Mesendoderm (in vitro differentiated cells): ENCODE measurements at places on chromosomes 13 and 19.

GRCh38 chr19:50912727-50913716, 1.8 kb upstream of the KLK4 start:
- no peaks in the 10 kb centered on the region for H3K36me3 ChIP-seq
- no peak overlapping the region for H3K27ac ChIP-seq
- H3K4me3 ChIP-seq: no peak overlapping the region
- peaks cover 17% of the 10 kb centered on the region for H3K27me3 ChIP-seq

DNA sequence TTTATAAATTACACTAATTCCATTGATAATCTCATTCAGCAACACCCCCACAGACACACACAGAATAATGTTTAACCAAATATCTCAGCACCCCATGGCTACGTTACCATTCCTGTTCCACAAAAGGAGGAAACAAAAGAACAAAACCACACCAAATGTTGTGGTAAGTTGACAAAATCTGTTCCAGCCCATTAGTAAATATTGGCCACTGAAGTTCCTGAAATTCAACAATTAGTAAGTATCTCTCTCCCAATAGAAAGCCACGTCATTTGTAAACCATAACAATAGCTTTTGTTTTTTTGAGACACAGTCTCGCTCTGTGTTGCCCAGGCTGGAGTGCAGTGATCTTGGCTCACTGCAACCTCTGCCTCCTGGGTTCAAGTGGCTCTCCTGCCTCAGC, 2.3 kb upstream of the FCAR start:
- H3K4me3 ChIP-seq: no peak overlapping the region
- H3K27ac ChIP-seq: no peak overlapping the region
- no peak for DNase-seq
- no peaks in the 10 kb centered on the region for H3K36me3 ChIP-seq
- no peaks in the 10 kb centered on the region for H3K27me3 ChIP-seq

- no peak overlapping the region for H3K27ac ChIP-seq
- no peak for DNase-seq
- no peak overlapping the region for H3K4me3 ChIP-seq
- H3K36me3 ChIP-seq: no peaks in the 10 kb centered on the region
These were observed 132.7 kb downstream of the UGGT2 start for GRCh38 chr13:95920485-95920884.

DNA sequence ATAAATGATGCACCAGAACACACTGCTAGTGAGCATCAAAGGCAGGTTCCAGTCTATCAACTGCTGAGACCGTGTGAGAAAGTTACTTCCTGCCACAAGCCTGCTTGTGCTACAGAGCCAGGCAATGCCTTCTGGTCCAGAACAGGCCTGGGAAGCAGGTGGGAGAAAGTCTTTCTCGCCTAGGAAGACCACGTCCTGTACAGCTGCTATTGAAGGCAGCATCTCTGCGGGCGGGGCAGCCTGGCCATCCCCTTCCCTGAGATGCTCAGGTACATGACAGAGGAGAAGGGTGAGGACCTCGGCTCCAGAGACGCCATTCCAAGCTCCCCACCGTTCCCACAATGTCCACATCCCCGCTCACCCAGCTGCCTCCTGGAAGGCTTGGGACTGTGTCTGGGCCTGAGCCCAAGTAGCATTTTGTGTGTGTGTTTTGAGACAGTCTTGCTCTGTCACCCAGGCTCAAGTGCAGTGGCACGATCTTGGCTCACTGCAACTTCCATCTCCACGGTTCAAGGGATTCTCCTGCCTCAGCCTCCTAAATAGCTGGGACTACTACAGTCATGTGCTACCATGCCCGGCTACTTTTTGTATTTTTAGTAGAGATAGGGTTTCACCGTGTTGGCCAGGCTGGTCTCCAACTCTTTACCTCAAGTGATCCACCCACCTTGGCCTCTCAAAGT, 3.4 kb downstream of the RFX1 start:
- no peak overlapping the region for H3K27ac ChIP-seq
- no peaks in the 10 kb centered on the region for H3K4me1 ChIP-seq
- H3K27me3 ChIP-seq: no peaks in the 10 kb centered on the region
- no peak overlapping the region for H3K4me3 ChIP-seq
- no peak for DNase-seq
- no peaks in the 10 kb centered on the region for H3K36me3 ChIP-seq

DNA sequence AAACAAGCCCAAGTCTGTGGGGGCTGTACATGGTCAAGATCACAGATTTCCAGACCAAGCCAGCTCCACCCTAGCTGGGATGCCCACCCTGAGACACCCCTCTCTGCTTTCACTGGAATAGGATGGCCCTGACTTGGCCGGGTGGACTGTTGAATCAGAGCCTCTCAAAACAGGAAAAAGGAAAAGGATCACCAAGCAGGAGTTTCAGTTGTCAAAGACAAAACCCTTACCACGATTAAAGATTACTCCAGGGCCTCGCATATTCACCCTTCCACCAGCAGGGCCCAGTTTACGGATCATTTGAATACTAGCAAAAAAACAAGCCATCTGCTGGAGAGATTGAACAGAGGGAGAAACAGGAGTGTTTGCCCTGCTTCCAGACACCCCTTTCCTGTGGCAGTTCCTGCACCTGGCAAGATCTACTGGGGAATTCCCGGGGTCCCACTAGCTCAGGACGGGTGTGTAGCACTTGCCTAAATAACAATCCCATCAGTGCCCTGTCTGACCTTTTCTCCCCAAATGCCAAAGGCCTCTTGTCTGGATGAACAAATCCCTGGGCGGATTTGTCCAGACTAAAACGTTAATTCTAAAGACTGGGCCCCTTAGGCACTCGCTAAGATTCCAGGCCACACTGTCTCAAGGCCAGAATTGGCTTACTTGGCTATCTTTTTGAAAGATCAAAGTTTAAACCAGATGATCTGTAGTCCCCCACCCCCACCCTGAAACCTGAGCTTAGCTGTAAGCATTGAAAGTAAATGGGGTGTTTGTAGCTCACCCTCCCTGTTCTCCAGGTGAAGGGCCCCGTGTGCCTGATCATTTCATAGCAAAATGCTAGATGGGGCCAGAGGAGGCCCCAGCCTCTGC, 38.4 kb downstream of the ACTN4 start:
- H3K27ac ChIP-seq: peak overlapping the region; percentile 64
- peak; percentile 85 for DNase-seq
- peaks cover 33% of the 10 kb centered on the region for H3K4me1 ChIP-seq

DNA sequence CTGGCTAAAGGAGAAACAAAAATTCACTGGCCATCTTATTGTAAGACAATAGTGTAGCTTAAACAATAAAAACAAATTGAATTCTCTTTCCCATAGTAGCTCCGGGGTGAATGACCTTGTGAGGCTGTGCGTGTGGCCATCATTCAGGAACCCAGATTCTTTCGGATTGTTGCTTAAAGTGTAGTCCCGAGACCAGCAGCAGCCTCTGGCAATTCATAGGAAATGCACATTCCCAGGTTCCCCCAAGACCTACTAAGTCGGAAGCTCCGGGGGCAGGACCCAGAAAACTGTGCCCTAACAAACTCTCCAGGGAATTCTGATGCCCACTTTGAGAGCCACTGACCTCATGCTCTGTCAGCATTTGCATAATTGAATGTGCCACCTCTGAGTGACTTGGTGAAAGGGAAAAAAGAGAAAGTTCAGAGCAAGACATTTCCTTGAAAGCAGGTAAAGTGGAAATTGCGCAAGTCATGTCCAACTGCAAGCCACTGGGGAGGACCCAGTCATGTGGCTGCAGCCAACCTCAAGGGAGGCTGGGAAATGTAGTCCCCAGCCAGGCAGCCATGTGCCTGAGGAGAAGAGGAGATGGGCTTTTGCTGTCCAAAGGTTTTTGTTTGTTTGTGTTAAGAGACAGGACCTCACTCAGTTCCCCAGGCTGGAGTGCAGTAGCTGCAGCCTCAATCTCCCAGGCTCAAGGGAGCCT, 50.7 kb upstream of the PNMA8B start:
- DNase-seq: peak; percentile 78
- no peaks in the 10 kb centered on the region for H3K27me3 ChIP-seq
- H3K36me3 ChIP-seq: no peaks in the 10 kb centered on the region
- H3K27ac ChIP-seq: no peak overlapping the region
- no peaks in the 10 kb centered on the region for H3K4me1 ChIP-seq

- H3K27me3 ChIP-seq: no peaks in the 10 kb centered on the region
- peak; percentile 31 for DNase-seq
- no peak overlapping the region for H3K4me3 ChIP-seq
- H3K4me1 ChIP-seq: no peaks in the 10 kb centered on the region
These were observed 56.6 kb downstream of the FRY start for GRCh38 chr13:32087955-32088747.

DNA sequence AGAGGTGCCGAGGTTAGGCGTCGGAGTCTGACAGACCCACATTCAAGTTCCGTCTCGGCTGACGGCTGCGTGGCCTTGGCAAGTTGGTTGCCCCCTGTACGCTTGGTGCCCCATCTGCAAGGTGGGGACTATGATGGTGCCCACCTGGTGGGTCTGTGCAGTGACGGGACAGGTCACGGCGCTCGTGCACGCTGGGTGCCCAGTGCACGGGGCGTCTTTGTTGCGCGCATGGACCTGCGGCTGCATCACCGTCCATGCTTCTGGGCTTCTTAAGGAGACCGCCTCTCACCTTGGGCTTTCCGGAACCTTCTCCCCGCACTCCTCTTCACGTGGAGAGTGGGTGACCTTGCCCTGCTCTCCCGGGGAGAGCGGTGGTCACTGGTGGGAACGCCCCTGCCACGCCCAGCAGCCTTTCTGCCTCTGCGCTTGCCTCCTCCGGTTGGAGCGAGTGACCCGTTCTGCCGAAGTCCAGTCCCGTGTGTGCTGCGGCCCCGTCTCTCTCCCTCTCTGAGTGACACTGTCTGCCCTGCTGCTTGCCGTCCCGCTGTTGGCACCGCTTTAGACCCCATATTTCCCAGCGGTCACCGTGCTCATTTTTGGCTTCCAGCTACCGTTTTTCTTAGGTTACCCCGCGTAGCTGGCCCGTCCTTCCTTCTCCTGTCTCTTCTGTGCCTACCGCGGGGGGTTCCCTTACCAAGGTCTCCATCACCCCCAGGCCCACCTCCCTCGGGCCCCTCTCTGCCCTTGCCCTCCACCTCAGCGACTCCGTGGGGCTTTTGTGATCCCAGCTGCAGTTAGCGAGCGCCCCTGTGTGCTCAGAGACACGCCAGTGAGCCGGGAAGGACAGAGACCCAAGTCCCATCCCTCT, 6.4 kb downstream of the ATP11A start:
- no peak overlapping the region for H3K4me3 ChIP-seq
- no peak for DNase-seq
- no peaks in the 10 kb centered on the region for H3K27me3 ChIP-seq
- H3K27ac ChIP-seq: no peak overlapping the region

DNA sequence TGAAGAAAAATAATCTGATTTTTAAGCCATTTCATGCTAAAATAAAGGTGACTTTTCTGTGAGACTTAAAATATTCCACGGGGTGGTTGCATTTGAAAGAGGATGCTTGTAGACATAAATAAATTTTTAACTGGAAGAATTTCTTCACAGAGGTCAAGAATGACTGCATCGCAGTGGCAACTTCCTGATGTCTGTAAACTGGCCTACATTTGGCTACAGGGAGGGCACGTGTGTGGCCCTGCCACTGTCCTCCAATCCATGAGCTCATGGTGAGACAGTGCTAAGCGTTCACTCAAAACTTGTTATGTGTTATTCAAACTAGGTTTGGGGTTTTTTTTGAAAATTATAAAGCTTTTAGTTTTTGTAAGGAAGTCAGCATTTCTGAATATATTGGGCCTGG, 1089.3 kb downstream of the EFNB2 start:
- no peak overlapping the region for H3K4me3 ChIP-seq
- no peaks in the 10 kb centered on the region for H3K27me3 ChIP-seq
- H3K36me3 ChIP-seq: no peaks in the 10 kb centered on the region
- no peak for DNase-seq

DNA sequence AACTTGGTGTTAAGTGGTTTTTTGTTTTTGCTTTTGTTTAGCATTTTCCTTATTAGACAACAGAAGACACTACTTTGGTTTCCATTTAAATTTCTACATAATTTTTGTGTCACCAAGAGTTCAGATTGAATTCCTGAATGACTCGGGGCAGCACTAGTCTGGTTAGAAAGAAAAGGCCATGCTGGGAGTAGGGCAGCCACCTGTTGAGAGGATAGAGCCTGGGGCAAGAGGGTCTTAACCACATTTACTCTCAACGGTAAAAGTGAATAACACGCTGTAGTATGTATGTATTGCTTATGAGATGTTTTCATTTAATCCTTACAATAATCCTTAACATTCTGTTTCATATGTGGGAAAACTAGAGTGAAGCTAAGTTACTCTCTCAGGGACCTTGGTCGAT, 71.6 kb downstream of the GPR12 start:
- H3K27me3 ChIP-seq: no peaks in the 10 kb centered on the region
- peaks cover 2% of the 10 kb centered on the region for H3K36me3 ChIP-seq
- H3K4me1 ChIP-seq: no peaks in the 10 kb centered on the region
- H3K27ac ChIP-seq: no peak overlapping the region
- DNase-seq: no peak
- no peak overlapping the region for H3K4me3 ChIP-seq

GRCh38 chr13:87234981-87235380, 436.2 kb upstream of the SLITRK5 start:
- DNase-seq: no peak
- no peak overlapping the region for H3K4me3 ChIP-seq
- H3K27ac ChIP-seq: no peak overlapping the region
- no peaks in the 10 kb centered on the region for H3K4me1 ChIP-seq

DNA sequence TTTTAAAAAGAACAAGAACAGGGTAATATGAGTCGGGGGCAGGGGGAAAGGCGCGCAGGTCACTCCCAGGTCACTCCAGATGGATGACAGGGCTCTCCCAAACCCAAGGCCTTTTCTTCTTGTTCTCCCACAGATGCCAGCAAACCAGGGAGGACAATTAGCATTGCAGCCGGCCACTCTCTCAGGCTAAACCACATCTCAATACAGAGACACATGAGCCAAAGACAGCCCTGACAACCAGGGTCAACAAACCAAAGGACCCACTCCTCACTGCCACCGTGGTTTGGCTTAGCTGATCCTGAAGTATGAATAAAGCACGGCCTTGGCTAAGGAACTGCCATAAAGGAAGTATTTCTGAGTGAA, 47.3 kb downstream of the LATS2 start:
- no peaks in the 10 kb centered on the region for H3K36me3 ChIP-seq
- H3K27me3 ChIP-seq: no peaks in the 10 kb centered on the region
- no peak for DNase-seq
- H3K4me1 ChIP-seq: no peaks in the 10 kb centered on the region
- no peak overlapping the region for H3K4me3 ChIP-seq
- no peak overlapping the region for H3K27ac ChIP-seq
